Osteocyte (in vitro differentiated cells): ENCODE measurements at places on chromosomes 12 and 14.

- DNase-seq, result no peak
These were observed 27.7 kb upstream of the RNU6-8 start for GRCh38 chr14:32230695-32231280.

DNA sequence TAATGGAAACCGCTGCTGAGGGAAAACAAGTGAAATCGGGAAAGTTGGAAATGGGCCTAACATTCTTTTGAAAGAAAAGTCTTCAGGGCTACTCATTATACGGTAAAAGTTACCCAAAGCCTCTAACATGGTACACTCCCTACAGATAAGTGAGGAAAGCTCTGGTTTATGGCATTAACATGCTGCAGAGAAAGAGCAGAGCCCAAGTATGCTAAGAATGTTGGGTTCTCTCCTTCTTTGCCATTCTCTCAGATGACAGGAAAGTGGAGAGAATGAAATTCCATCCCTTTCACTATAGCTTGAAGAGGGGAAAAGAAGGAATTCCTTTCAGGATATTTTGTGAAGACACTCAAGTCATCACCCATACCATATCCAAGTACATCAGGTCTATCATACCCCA, 348.0 kb downstream of the SEC23A start:
- DNase-seq, result no peak

GRCh38 chr12:94228488-94228907, 80.1 kb downstream of the PLXNC1 start:
- no peak for DNase-seq

- no peak for DNase-seq
These were observed 419.0 kb upstream of the CCDC196 start for GRCh38 chr14:66066981-66067776.

DNA sequence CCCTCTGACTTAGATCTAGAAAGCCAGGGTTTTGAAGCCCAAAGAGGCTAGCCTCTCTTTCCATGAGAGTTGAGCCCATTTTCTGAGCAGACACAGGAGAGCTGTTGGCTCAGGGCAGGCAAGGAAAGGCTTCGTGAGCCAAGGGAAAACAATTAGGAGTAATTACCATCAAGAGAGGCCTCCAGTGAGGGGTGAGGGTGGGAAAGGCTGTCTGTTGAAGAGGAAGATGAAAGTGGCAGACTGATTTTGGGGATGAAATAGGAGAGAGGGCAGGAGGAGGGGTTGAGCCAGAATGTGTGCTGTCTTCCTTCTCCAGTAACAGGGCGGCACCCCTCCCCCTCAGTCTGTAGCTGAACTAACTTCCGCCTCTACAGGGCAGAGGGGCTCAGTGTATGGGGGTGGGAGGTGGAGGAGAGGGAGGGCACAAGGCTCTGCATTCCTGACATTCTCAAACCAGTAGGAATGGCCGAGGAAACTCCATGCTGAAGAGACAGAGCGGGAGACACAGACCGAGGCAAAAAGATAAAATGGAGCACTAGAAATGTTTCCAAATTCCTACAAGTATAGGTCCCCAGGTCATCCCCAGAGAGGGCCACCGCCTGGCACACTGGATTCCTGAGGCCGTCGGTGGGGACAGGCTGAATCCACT, 33.1 kb upstream of the COL2A1 start:
- peak; percentile 85 for DNase-seq
